ENCODE measurements at places on chromosomes 16 and 17. TPM values are rescaled to one million over a fixed set of nuclear protein-coding genes. Genes with fewer than 3 reads are reported as not detected.

The IRF8 gene
- total RNA-seq, result 23.8 TPM

The SOST gene
- not detected for total RNA-seq

The TBC1D3I gene
- not detected for total RNA-seq

The DRC7 gene
- not detected for total RNA-seq

The COX11 gene
- total RNA-seq, result 67.0 TPM

Data from bladder microvascular endothelial cell (primary cell).